ENCODE measurements at places on chromosomes 11 and 22. TPM values are rescaled to one million over a fixed set of nuclear protein-coding genes. Genes with fewer than 3 reads are reported as not detected.

NPAS4 gene
- total RNA-seq = not detected

GRCh38 chr22:47034076-47034808 lies 271.8 kb downstream of the TBC1D22A start:
- DNase-seq = no peak

- DNase-seq = peak; percentile 81
Observed at GRCh38 chr11:105968021-105968697, 53.9 kb downstream of the MSANTD4 start.

DNA sequence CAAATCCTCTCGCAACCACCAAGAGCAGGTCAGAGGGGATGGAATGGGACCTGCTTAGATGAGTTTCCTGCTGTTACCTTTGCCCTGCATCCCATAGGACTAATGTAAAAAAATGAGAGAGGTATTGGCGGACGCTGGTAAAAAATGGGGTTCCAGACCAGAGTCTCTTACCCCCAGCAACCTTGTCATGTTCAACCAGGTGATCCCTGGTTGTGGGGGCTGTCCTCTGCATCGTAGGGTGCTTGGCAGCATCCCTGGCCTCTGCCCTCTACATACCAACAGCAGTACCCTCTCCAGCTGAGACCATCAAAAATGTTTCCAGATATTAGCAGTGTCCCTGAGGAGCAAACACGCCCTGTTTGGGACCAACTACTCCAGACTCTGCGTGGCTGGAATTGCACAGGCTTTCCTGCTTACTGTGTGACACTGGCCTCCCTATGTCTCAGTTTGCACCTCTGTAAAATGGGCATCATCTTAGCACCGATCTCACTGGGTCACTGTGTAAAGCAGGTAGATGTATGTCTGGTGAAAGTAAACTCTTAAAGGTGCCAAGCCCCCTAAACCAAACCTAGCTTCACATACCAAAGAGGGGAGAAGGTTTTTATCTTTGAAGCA lies 1.5 kb downstream of the APOL6 start:
- no peak for DNase-seq

- DNase-seq = peak; percentile 90
Observed at GRCh38 chr11:35260342-35260985, 121.5 kb downstream of the CD44 start.

Data from bronchial epithelial cell (primary cell).